ENCODE measurements at places on chromosomes 5 and 9. TPM values are rescaled to one million over a fixed set of nuclear protein-coding genes. Genes with fewer than 3 reads are reported as not detected.

PTGER4 gene
- total RNA-seq, result 421 TPM

ZDHHC11B gene
- 3.6 TPM for total RNA-seq

SLC6A3 gene
- total RNA-seq, result not detected

DNA sequence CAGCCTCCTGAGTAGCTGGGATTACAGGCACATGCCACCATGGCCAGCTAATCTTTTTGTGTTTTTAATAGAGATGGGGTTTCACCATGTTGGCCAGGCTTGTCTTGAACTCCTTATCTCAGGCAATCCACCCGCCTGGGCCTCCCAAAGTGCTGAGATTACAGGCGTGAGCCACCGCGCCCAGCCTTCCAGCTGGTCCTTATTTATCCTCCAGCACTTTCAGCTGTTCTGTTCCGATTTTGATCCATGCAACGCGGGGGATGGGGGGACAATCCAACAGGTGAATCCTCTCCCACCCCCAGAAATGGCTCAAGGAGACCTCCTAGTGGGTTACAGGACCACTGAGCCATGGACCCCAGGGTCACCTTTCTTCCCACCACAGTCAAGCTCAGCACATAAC is 14.7 kb upstream of the CDKN2AIPNL start:
- DNase-seq, result no peak

GRCh38 chr5:94153736-94154450 is 412.5 kb upstream of the POU5F2 start:
- DNase-seq, result no peak

DNA sequence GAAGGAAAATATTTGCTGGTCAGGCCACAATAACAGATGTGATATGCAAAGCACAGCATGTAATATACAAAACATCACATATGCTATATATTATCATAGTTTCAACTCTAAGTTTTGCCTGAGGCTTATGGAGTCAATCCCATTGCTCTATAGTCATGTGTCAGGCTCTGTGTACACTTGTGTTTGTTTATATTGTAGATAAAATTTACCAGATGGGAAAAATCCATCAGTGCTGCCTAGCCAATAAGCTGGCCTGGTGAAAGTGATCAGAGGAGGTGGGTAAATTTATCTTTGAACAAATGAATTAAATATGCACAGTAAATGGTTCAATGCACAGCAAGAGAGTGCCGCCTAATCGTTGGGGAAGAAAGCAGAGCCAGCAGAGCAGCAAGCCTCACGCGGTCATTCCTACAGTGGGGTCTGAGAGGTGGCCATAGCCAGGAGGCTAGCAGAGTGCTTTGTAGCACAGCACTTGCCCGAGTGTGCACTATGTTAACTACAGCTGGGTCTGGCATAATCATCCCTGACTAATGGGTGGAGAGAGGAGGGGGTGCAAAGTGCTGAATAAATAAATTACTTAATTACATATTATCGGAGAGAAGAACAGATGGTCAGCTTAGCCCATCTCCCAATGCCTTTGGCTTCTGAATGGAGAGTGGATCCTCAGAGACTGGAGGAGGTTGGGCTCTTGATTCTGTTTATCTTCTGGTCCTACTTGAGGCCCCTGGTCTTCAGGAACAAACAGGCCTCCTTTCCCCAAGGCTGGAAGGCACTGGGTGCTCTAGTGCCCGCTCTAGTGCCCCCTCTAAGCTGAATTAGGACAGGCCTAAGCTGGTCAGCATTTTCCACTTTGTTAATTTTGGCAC is 153.5 kb downstream of the MAT2B start:
- DNase-seq, result no peak

DNA sequence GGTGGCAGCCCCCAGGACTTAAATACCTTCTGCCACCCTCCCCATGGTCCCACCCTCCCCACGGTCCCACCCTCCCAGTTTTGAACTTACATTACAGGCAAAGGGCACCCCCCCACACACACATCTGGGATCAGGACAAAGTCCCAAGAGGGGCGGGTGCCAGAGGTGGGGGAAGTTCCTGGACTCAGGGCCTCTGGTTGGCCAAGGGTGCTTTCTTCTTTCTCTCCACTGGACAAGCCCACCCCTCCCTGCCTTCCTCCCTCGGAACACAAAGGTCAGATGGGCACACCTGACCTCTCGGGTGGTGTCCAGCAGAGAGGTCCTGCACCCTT is 19.1 kb upstream of the RALGDS start:
- DNase-seq, result no peak

DNA sequence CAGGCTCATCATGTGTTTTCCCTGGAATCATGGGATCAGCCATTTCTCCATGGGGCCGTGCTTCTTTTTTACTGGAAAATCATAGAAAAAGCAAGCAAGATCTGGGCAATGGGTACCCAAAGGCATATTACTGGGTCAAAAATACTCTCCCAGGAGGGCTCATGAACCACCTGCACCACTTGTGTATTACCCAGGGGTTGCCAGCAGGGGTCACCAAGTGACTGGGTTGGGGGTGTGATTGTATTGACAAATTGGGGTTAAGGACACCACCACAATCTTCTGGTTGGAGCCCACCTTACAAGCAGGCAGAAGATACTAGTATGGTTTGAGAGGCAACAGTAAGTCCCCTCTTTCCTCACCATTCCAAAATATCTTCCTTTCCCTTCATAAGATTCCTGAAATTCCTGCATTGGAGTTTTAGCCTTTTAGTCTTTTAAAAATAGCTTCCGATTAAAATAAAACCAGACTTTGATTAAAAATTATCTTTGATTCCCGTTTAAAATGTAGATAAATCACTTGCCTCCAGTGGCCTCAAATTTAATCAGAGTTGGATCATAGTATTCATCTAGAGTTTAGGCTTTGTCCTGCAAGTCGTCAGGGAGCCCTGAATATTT is 603.3 kb downstream of the KIF4B start:
- DNase-seq, result peak; percentile 30

- peak; percentile 82 for DNase-seq
Observed at GRCh38 chr9:136882109-136882946, 4.0 kb upstream of the TRAF2 start.

DNA sequence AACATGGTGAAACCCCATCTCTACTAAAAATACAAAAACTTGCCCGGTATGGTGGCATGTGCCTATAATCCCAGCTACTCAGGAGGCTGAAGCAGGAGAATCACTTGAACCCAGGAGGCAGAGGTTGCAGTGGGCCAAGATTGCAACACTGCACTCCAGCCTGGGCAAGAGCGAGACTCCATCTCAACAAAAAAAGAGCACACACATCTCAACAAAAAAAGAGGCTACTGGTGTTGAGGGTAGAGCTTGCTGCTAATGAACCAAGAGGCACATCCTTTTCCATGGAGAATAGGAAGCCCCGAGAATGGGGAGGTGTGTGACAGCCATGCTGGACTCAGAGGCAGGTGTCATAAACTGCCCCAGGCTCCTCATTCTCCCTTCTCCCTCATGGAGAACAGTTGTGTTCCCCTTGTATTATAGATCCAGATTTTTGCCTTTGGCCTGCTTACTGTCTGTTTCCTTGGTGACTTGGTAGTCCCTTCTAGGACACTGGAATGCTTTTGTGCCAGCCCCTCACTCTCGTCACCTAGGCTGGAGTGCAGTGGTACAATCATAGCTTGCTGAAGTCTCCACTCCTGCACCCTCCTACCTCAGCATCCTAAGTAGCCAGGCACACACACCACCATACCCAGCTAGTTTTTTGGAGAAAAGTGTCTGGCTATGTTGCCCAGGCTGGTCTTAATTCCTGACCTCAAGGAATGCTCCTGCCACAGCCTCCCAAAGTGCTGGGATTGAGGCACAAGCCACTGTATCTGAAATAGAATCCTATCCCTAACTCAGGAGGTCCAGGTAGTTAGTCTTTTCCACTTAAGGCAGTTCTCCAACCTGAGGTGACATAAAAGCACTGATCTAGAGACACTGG is 5.1 kb downstream of the RPL12 start:
- no peak for DNase-seq

DNA sequence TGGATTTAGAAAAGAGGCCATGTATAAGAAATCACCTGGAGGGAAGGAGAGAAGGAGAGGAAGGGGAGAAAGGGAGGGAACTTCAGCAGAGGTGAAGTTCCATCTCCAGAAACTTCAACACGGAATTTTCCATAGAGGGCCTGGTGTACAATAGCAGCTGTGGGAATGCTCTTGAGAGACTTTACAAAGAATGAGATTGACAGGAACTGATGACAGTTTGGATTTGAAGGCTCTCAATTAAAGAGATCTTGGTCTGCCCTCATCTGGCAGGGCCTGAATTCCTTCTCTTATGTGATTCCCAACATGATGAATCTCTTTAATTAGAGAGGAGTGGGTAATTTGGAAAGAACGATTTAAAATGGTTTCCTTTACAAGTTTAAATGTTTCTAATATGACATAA is 143.5 kb downstream of the MLLT3 start:
- DNase-seq, result no peak

- DNase-seq, result no peak
Observed at GRCh38 chr5:115419846-115420585, 123.6 kb upstream of the CCDC112 start.

- no peak for DNase-seq
Observed at GRCh38 chr5:170495825-170496661, 7.8 kb upstream of the KCNIP1 start.

- DNase-seq, result no peak
Observed at GRCh38 chr5:156794687-156795086, 55.4 kb upstream of the PPP1R2B start.

DNA sequence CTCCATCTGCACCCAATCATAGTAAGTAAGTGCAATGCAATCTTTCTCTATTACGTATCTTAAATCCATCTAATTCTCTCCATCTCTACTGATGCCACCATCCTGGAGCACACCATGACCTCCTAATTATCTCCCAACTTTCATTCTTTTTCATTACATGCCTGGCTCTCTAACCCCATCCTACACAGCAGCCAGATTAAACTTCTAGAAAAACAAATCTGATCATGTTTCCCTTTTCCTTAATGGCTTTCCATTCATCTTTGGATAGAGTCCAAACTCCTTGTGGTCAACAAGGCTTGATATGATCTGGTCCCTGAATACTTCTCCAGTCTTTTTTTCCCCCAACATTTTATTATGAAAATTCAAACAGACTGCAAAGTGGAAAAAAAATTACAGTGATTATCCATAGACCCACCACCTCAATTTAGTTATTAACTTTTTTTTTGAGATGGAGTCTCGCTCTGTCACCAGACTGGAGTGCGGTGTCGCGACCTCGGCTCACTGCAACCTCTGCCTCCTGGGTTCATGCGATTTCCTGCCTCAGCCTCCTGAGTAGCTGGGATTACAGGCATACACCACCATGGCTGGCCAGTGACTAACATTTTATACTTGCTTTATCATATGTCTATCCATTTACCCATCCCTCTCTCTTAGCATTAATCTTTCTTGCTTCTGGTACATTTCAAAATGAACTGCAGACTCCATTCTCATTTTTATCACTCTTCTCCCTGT is 5.2 kb downstream of the PPP2R2B start:
- DNase-seq, result no peak

DNA sequence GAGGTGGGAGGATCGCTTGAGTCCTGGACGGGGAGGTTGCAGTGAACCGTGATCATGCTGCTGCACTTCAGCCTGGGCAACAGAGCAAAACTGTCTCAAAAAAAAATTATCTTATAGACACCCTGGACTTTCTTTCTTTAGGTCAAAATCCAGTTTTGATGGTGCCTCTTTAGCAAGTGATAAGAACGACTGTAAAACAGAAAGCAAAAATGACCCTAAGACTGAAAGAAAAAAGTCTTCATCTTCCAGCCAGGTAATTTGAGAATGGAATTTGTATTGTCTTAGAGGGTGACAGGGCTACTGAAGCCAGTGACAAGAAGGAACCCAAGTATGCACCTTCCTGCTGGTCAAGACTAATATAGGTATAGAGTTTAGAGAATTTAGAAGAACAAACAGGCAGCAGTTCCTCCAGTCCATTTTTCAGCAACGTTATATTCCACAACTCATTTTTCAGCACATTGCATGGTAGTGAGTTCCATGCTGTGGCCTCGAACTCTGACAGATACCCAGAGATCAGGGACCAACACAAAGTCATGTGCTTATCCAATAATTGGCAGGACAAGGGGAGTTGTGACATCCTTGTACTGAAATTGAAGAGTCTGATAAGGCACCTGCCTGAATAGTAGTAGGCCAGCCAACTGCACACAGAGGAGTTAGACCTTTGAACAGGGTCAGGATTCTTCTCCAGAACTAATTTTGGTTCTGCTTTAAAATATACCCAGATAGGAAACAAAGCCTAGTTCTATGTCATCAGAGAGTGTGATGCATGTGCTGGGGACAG is 46.5 kb downstream of the GRAMD2B start:
- no peak for DNase-seq

DNA sequence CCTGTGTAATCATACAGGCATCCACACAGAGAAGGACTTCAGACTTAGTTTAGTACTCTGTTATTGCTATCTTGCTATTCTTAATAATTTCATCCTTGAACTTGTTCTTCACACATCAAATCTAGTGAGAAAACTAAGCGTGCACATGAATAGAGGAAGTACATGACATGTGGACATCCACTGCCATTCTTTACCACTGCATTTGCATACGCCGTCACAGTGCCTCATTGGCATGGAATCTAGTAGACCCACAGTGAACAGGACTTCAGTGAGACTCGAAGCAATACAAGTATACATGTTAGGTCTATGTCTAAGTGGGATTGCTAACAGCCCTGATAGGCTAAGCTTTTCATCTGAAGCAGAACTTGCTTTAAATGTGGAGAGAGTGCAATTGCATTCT is 592.1 kb downstream of the TLE4 start:
- no peak for DNase-seq

- DNase-seq, result no peak
Observed at GRCh38 chr5:107127878-107128277, 542.9 kb downstream of the EFNA5 start.
